Uterus (tissue), 4 donors: ENCODE measurements at places on chromosomes 12 and 14. TPM values are rescaled to one million over a fixed set of nuclear protein-coding genes. Genes with fewer than 3 reads are reported as not detected.
A peak's percentile ranks its signal among the peaks of the same experiment; 100 is the strongest.

DNA sequence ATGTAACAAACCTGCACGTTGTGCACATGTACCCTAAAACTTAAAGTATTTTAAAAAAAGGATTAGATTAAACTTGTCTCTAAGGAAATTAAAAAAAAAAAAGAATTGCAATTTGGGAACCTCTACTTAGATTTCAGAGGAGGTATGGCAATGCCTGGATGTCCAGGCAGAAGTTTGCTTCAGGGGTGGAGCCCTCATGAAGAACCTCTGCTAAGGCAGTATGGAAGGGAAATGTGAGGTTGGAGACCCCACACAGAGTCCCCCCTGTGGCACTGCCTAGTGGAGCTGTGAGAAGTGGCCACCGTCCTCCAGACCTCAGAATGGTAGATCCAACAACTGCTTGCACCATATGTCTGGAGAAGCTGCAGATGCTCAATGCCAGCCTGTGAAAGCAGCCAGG is 279.6 kb upstream of the CCDC196 start:
- no peak for DNase-seq
- no peaks in the 10 kb centered on the region for H3K27me3 ChIP-seq
- H3K36me3 ChIP-seq: no peaks in the 10 kb centered on the region

DNA sequence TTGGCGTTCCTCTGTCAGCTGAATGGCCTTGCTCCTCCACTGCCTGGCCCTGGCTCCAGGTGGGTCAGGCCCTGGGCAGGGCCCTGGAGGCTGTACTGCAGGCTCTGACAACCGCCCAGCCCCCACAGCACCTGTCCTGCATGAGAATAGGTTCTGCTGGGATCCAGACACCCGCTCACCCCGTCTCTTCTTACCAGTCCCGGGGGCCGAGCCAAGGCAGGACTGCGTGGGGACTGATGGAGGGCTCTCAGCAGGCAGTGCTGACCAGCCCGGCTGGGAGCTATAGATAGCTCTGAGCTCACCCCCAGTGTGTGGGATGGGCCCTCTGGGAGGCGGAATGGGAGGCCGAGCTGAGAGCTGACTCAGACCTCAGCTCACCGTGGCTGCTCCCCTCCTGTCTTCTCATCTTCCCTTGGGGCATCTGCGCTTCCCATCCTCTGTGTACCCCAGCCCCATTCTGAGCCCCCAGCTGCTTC is 39.6 kb downstream of the TEAD4 start:
- H3K27me3 ChIP-seq: no peaks in the 10 kb centered on the region
- H3K4me1 ChIP-seq: no peaks in the 10 kb centered on the region
- H3K27ac ChIP-seq: peak overlapping the region; percentile 86
- no peak overlapping the region for H3K4me3 ChIP-seq
- DNase-seq: peak; percentile 86
- H3K36me3 ChIP-seq: no peaks in the 10 kb centered on the region

- H3K27me3 ChIP-seq: no peaks in the 10 kb centered on the region
- H3K27ac ChIP-seq: no peak overlapping the region
- DNase-seq: no peak
- no peaks in the 10 kb centered on the region for H3K36me3 ChIP-seq
Observed at GRCh38 chr14:38079886-38080285, 127.8 kb upstream of the SSTR1 start.

DNA sequence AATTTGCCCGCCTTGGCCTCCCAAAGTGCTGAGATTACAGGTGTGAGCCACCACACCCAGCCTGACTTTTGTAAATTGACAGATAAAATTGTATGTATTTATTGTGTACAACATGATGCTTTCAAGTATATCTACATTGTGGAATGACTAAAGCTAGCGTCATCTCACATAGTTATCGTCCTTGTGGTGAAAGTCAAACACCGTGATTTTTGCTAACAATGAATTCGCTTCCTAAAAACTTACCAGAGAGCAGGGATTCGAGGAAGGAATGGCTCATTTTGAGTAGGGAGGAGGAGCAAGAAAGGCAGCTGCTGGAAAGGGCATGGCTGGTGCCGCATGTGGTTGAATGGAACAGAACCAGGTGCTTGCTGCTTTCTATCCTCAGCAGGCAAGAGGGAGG is 85.4 kb downstream of the LGMN start:
- no peak for DNase-seq
- no peak overlapping the region for H3K27ac ChIP-seq
- no peaks in the 10 kb centered on the region for H3K4me1 ChIP-seq
- H3K36me3 ChIP-seq: no peaks in the 10 kb centered on the region
- no peaks in the 10 kb centered on the region for H3K27me3 ChIP-seq

GRCh38 chr12:117166107-117166506 is 24.2 kb downstream of the FBXO21 start:
- no peak overlapping the region for H3K27ac ChIP-seq
- no peaks in the 10 kb centered on the region for H3K27me3 ChIP-seq

DNA sequence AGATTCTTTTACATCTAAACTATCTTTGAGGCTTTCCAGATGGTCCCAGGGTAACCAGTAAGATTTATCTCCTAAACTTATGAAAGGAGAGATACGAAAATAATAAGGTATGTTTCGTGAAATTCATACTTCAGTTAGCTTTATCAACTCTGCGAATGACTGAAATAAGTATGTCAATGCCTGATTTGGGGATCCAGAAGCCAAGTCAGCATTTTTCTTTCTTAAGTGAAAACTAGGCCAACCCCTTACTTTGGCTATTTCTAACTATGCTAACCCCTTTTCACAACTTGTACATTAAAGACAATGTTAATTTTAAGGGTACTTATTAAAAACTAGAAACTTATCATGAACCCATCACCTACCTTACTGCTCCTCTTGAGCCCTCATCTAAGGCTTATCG is 26.9 kb upstream of the NID2 start:
- H3K27ac ChIP-seq: no peak overlapping the region
- H3K27me3 ChIP-seq: no peaks in the 10 kb centered on the region
- no peak overlapping the region for H3K4me3 ChIP-seq
- no peaks in the 10 kb centered on the region for H3K36me3 ChIP-seq

DNA sequence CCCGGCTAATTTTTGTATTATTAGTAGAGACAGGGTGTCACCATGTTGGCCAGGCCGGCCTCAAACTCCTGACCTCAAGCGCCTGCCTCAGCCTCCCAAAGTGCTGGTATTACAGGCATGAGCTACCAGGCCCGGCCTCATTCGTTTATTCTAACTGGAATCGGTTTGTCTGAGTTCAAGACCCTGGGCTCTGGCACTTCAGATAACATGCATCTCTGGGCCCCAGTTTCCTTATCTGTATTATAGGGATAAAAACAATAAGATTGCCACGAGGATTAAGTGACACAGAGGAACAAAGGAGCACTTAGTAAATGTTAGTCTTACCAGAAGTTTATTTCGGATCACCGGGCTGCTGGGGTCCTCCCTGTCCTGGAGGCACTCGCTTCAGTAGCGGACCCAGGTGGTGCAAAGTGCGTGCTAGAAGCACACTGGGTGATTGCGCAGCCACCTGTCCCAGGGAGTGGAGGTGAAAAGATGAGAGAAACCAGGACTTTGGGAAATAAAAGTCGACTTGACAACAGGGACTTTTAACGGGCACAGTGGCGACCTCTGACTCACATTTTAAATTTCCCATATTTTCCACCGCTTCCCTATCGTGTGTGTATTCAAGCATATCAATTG is 37.5 kb downstream of the ACACB start:
- H3K4me3 ChIP-seq: peak overlapping the region; percentile 75
- peak; percentile 44 for DNase-seq
- no peaks in the 10 kb centered on the region for H3K27me3 ChIP-seq
- no peaks in the 10 kb centered on the region for H3K4me1 ChIP-seq

PLXNC1 gene
- total RNA-seq: 11.6 TPM

DNA sequence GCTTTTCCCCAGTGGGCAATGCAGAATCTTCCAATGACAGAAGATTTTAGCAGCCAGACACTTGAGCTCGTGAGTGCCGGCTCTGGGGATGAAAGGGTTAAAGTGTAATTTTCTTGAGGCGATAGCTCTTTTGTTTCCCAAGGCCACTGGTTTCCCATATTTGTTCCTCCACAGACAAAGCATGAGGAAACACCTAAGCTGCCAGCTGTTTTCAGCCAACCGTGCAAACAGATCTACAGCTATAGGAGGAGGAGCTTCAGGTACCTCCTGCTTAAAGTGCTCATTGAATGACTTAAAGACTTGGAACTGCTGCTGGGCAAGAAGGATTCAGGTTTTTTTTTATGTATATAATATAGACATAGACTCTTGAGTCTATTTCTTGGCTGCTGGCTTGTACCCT is 1311.5 kb downstream of the TMEM121 start:
- no peak overlapping the region for H3K4me3 ChIP-seq
- no peaks in the 10 kb centered on the region for H3K4me1 ChIP-seq
- no peaks in the 10 kb centered on the region for H3K36me3 ChIP-seq
- no peaks in the 10 kb centered on the region for H3K27me3 ChIP-seq
- no peak overlapping the region for H3K27ac ChIP-seq

DCAF4 gene
- total RNA-seq: 12.0 TPM

DNAH10 gene
- under 0.01 TPM for total RNA-seq

DNA sequence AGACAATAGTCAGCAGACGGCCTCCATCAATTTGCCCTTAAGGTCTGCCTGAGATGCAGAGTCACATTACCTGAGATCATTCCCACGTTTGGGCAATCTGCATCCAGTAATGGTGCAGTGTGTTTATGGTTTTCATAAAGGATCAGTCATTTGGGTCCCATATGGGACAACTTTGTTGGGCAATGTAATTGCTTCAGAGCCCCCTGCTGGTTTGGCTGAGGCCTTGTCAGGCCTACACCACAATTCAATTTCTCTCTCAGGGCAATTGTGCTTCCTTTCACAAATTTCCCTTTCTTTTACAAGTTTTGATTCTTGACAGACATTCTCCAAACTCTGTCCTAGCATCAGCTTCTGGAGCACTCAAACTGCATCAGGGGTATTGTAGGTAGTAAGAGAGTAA is 191.2 kb upstream of the SSTR1 start:
- H3K27ac ChIP-seq: no peak overlapping the region
- H3K4me1 ChIP-seq: no peaks in the 10 kb centered on the region
- no peak overlapping the region for H3K4me3 ChIP-seq
- H3K27me3 ChIP-seq: no peaks in the 10 kb centered on the region

DNA sequence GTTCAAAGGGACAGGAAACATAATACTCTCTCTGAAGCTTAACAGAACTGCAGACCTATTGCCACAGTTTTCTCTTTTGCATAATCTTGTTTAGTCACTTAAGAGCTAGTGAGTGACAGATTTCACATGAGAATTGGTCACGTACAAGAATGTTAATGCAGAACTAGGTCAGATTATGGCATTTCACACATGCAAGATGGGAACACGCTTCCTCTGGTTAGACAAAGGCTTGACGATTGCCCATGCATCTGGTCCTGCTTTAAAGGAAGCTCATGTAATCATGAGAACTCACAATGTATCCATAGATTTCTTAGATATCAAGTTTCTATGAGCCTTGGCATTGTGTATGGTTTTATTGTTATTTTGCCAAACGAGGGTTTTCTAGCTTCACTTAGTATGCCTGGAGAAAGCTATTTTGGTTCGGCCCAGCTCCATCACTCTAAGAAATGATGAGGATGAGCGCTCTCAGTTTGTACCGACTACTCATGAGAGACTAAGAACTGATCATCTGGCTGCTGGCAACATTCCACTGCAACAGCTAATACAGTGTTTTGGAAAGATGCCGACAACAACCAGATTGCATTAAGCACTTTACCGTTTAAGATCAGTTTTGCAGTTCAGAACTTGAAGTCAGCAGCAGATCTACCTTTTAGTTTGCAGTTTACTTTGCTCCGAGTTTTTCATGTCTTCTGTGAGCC is 380.0 kb downstream of the DIO2 start:
- no peak for DNase-seq
- no peaks in the 10 kb centered on the region for H3K27me3 ChIP-seq
- H3K4me3 ChIP-seq: no peak overlapping the region
- no peaks in the 10 kb centered on the region for H3K36me3 ChIP-seq
- no peaks in the 10 kb centered on the region for H3K4me1 ChIP-seq
- H3K27ac ChIP-seq: no peak overlapping the region

- no peaks in the 10 kb centered on the region for H3K27me3 ChIP-seq
- peaks cover 5% of the 10 kb centered on the region for H3K4me1 ChIP-seq
- H3K36me3 ChIP-seq: no peaks in the 10 kb centered on the region
- no peak for DNase-seq
Observed at GRCh38 chr12:4034921-4035320, 161.7 kb upstream of the PARP11 start.

ZNF891 gene
- total RNA-seq: 4.1 TPM

DNA sequence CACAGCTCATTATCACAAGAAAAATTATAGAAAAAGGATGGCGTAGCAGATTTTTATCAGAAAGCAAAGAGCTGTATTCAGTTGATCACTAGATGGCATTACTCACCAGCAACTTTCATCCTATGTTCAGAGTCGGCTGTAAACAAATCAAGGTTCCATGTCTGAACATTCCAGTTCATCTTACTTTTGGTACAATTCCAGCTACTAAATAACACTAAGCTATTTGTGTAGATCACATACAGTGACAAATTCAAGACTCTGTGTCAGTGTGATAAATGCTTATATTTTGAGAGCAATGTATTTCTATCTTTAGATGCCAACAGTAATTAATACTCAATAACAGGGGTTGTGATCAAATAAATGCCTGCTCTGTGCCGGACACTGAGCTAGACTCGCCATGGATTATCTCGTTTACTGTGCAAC is 30.1 kb downstream of the NRDE2 start:
- peak overlapping the region; percentile 11 for H3K27ac ChIP-seq
- H3K27me3 ChIP-seq: no peaks in the 10 kb centered on the region
- DNase-seq: no peak
- no peaks in the 10 kb centered on the region for H3K36me3 ChIP-seq
- H3K4me3 ChIP-seq: no peak overlapping the region

MYF5 gene
- not detected for total RNA-seq

DNA sequence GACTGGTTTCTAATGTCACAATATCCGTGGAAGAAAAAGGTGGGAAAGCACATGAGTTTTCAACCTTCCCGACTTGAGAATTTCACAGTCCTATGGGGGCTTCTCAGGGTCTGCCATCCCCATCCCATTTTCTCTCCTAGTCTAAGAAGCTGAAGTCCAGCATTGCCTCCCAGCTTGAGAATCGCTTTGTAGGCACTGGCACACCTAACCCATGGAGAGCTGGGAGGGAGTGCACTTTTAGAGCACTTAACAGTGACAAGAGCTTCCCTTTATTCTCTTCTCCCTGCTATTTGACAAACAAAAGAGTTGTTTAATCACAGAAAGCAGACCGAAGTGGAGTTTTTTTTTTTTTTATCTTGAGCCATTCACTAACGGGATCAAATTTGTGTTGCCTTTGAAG is 22.8 kb upstream of the SRRM4 start:
- H3K36me3 ChIP-seq: no peaks in the 10 kb centered on the region
- no peak overlapping the region for H3K27ac ChIP-seq
- DNase-seq: no peak

GRCh38 chr12:110932046-110932445 is 11.7 kb upstream of the MYL2 start:
- H3K27me3 ChIP-seq: no peaks in the 10 kb centered on the region
- no peaks in the 10 kb centered on the region for H3K4me1 ChIP-seq
- no peaks in the 10 kb centered on the region for H3K36me3 ChIP-seq
- no peak for DNase-seq

GRCh38 chr12:14841761-14842160 is 1.6 kb downstream of the ART4 start:
- peak; percentile 54 for DNase-seq
- H3K4me3 ChIP-seq: no peak overlapping the region
- peak overlapping the region; percentile 50 for H3K27ac ChIP-seq
- H3K36me3 ChIP-seq: no peaks in the 10 kb centered on the region
- peaks cover 6% of the 10 kb centered on the region for H3K4me1 ChIP-seq

GRCh38 chr12:28975564-28976340 is 173.3 kb upstream of the FAR2 start:
- H3K27me3 ChIP-seq: no peaks in the 10 kb centered on the region
- no peak for DNase-seq
- H3K27ac ChIP-seq: peak overlapping the region; percentile 46
- H3K4me3 ChIP-seq: no peak overlapping the region
